SJCRH30 (cell line): ENCODE measurements at places on chromosomes 4 and X. TPM values are rescaled to one million over a fixed set of nuclear protein-coding genes. Genes with fewer than 3 reads are reported as not detected.

The NSUN7 gene
- 1.5 and 2.0 TPM in 2 replicates for total RNA-seq

GRCh38 chr4:1851160-1851559 lies 4.8 kb downstream of the LETM1 start:
- no peak for DNase-seq

DNA sequence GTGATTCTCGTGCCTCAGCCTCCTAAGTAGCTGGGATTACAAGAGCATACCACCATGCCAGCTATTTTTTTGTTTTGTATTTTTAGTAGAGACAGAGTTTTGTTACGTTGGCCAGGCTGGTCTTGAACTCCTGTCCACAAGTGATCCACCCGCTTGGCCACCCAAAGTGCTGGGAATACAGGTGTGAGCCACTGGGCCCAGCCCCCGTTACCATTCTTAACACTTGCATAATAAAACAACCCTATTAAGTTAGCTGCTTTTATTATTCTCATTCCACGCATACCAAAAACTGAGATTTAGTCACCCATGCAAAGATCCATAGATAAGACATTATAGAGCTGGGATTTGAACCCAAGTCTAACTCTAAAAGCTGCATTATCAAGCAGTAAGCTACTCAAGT lies 6.0 kb upstream of the TEX13A start:
- DNase-seq: no peak

The ANXA3 gene
- total RNA-seq: 3.4 and 4.5 TPM in 2 replicates

GRCh38 chrX:151631822-151632221 lies 63.4 kb upstream of the PRRG3 start:
- no peak for DNase-seq

- DNase-seq: no peak
Measured at GRCh38 chr4:71474731-71475130, 135.9 kb downstream of the SLC4A4 start.

GRCh38 chr4:180335566-180335965 lies 1907.6 kb upstream of the TENM3 start:
- no peak for DNase-seq

The EPGN gene
- total RNA-seq: not detected in 2 replicates

DNA sequence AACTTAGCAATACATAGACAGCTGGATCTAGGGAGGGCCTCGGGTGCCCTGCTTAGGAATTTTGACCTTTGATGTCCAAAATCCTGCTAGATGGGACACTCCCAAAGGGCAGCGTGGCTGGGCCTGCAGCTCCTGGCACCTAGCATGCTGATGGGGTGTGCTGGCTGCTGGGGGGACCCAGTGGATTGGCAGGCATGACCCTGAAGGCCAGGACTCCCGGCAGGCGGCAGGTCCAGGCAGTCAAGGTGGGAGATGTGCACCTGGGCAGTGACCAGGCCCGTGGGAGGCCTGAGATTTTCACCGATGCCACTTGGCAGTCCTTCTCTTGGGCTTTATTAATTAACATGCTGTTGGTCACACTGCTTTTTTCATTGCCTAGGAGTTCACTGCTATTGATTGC lies 84.3 kb downstream of the PSAPL1 start:
- DNase-seq: no peak

The NEK1 gene
- total RNA-seq: 6.8 and 8.2 TPM in 2 replicates

DNA sequence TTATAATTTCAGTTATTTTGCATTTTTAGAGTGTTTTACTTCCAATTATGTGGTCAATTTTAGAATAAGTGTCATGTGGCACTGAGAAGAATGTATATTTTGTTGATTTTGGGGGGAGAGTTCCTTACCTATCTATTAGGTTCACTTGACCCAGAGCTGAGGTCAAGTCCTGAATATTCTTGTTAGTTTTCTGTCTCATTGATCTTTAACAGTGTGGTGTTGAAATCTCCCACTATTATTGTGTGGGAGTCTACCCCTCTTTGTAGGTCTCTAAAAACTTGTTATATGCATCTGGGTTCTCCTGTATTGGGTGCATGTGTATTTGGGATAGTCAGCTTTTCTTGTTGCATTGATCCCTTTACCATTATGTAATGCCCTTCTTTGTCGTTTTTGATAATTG lies 127.0 kb upstream of the ZDHHC15 start:
- no peak for DNase-seq

DNA sequence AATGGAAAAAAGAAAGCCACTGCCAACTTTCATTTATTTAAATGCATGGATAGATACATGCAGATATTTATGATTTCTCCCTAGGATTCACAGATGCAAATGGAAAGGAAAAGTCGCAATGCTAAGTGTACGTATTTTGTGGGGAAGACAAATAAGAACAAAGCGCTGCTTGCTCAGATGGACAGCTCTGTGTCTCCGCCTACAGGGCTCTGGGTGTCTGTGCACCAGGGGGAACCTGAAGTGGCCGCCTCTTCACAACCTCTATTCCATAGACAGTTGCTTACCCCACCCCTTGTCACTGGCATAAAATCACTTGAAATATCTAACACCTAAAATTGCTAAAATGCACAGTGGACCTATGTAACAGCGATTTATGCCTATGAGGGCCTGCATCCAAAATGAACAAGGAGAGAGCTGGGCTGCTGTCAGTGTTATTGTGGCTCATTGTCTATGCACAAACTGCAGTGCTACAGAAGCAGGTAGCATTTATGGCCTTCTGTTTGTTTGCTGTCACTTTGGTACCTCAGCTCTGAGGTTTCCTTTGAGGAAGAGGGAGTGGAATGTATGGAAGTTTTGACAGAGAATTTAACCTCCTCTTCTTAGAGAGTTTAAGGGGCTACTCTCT lies 58.6 kb upstream of the PAGE1 start:
- peak; percentile 8 for DNase-seq

The CXCL1 gene
- 0.23 TPM in 1 of 2 replicates, not detected in the other for total RNA-seq

The CXorf65 gene
- total RNA-seq: 0.25 and 0.28 TPM in 2 replicates
